ENCODE measurements at places on chromosomes 7 and 10.

GRCh38 chr7:54326592-54327167, 215.5 kb upstream of the VSTM2A start:
- no peak for DNase-seq

GRCh38 chr10:117166418-117167345, 28.6 kb upstream of the VAX1 start:
- DNase-seq, result no peak

DNA sequence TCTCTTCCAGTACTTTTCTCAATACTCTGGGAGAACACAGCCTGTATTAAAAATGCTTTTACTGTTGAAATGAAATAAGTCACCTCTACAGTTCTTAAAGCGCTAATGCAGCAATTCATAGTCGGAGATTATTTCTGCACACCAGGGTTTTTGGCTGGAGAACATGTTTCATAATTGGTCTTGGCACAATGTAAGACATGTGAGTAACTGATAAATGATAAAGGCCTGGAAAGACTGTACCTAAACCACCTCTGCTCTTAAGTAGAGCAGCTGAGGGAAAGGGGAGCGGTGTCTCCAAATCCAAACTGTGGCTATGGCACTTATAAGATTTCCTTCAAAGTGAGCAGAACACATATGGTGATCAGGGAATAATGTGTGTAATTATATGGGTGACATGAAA, 390.3 kb upstream of the MBL2 start:
- no peak for DNase-seq

DNA sequence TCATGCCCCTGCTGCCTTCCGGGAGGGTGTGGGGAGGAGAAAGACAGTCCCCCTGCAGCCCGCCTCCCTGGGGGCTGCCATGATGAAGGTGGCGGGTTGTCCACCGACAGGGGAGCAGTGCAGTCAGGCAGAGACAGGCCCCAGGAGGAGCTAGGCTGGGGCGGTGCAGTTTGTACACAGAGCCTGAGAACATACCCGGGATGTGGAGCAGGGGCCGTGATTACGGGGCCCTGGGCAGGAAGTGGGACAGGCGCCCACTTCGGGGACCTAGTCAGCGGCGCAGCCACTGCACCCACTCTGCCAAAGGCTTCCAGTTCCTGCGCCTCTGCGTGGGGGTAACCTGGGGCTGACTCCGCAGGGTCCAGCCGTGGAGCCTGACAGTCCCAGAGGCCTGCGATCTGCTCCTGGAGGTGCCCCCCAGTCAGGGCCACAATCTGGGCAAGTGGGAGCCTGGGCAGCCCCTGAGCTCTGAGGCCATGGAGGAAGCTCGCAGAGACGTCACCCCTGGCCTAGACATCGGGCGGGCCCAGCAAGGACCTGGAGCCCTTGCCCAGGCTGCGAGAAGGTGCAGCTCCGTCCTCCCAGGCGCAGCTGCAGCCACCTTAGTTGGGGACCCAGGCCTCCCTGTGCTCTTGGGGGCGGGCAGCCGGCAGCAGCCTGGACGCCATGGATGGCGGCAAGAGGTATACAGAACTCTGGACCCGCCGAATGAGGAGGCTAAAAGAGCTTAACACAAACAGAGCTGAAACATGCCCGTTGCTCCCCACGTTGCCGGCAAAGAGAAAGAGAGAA, 1356.8 kb downstream of the XPNPEP1 start:
- no peak for DNase-seq

DNA sequence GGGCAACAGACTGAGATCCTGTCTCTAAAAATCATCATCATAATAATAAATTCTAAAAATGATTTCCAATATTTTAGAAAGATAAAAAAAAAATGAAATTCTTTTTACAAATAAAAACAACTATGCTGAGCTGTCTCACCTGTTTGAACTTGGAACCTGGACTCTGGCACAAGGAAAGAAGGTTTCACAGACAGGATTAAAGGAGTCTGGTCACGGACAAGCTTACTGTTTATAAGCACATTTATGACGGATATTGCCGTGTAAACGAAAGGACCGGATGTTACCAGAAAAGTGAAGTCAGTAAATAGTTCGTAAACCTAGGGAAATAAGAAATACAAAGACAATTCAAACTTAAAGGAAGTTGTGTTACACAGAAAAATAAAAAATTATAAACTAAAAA, 70.2 kb downstream of the KIAA1549 start:
- DNase-seq, result no peak

- no peak for DNase-seq
Measured at GRCh38 chr7:16422103-16422435, 731 bp upstream of the CRPPA start.

DNA sequence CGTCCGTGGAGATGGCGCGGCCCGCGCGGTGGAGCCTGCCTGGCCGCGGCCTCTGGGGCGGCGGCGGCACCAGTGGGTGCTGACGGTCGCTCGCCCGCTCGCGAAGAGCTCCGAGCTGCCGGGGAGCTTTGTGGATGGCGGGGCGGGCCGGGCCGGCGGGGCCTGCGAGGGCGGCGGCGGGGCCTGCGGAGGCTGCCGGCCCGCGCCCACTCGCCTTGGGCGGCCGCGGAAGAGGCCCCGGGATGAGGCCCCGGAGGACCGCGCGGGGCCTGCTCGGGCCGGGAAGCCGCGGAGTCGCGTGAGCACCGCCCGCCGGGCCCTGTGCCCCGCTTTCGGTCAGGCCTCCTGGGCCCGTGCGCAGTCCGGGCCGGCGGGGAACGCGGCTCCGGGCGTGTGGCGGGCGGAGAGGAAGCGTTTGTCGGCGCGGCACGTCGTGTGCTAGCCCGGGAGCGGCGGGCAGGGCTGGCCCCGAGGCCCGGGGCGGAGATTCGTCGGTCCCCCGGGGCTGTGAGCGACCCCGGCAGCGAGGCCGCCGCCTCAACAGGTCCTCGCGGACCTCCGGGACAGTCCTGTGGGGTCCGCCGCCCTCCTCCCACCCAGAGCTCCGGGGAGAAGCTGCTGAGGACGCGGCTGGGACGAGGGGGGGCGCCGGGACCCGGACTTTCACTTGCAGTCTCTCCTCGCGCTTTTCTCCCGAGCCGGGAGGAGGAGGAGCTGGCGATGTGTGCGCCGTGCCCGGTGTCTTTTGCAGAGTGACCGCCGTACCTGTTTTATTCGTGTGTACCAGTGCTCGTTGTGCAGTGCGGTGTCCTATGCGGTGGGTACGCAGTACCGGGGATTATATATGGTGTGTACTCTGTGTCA, 578 bp downstream of the ZMYND11 start:
- peak; percentile 27 for DNase-seq

GRCh38 chr7:11753433-11753832, 78.6 kb downstream of the THSD7A start:
- no peak for DNase-seq

DNA sequence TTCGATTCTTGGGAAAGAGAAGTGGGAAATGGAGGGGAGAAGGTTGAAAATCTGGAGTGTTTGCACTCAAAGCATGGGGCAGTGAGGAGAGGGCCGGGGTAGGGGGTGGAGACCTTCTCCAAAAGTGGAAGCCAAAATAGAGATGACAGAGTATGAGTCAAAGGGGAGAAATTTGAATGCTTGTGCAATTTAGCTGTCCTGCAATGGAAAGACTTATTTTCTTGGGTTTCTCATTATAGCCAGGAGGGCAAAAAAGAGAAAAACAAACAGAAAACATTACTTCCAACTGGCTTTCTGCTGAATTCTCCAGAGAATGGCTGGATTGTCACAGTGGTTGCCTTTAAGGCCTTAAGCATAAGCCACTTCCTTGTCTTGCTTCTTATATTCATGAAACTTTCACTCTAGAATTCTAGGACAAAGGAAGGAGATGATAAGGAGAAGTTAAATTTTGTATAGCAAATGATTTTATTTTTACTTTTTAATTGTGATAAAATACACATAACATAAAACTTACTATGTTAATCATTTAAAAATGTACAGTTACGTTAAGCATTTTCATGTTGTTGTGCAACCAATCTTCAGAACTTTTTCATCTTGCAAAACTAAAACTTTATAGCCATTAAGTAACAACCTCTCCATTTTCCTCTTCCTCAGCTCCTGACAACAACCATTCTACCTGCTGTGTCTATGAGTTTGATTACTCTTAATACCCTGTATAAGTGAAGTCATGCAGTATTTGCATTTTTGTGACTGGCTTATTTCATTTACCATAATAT, 100.2 kb downstream of the GPR85 start:
- no peak for DNase-seq

DNA sequence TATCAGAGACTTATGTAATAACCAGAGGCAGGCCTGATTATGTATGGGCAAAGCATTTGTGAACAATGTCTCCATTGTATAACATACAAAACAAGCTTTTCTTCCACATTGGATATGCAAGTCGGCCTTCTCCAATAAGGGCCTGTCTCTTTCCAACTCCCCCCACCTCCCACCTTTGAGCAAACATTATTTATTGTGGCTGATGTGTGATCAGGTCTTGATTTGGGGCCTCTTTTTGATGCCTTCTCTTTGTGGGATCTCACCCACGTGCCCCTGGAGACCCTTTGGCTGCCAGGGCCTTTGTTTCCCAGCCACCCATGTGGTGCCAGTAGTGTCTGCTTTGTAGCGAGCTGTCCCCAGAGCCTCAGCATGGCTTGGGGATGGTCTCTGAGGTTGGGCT, 53.0 kb downstream of the TCF7L2 start:
- DNase-seq, result no peak
